ENCODE measurements at places on chromosomes 7 and 10.

GRCh38 chr7:34756691-34757090, 98.7 kb downstream of the NPSR1 start:
- DNase-seq: peak; percentile 66

GRCh38 chr7:154628556-154628955, 374.4 kb downstream of the PAXIP1 start:
- DNase-seq: no peak

GRCh38 chr7:154353355-154353767, 301.2 kb downstream of the DPP6 start:
- DNase-seq: no peak

- no peak for DNase-seq
These were observed 580 bp downstream of the MRPS16 start for GRCh38 chr10:73251683-73252444.

DNA sequence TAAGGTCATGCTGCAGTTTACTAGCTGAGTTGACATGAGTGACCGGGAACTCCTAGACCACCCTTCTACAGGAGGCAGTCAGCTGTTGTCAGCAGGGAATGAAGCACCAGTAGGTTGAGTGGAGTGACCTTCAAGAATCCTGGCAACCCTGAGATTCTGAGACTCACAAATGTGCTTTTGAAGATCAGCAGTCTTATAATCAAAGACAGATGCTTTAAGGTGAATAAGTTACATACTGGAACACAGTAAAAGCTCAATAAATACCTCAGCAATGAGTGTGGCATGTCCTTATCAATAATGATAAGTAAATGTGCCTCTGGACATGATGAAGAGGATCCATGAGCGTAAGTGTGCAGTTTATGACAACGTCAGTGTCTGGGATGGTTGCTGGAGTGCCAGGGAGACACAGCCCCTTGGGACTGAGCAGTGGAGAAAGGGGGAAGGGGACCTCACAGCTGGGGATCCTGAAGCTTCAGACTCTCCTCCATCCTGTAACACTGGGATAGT, 11.9 kb upstream of the OR6V1 start:
- no peak for DNase-seq

GRCh38 chr10:127907411-127908105, 655 bp downstream of the PTPRE start:
- DNase-seq: no peak

DNA sequence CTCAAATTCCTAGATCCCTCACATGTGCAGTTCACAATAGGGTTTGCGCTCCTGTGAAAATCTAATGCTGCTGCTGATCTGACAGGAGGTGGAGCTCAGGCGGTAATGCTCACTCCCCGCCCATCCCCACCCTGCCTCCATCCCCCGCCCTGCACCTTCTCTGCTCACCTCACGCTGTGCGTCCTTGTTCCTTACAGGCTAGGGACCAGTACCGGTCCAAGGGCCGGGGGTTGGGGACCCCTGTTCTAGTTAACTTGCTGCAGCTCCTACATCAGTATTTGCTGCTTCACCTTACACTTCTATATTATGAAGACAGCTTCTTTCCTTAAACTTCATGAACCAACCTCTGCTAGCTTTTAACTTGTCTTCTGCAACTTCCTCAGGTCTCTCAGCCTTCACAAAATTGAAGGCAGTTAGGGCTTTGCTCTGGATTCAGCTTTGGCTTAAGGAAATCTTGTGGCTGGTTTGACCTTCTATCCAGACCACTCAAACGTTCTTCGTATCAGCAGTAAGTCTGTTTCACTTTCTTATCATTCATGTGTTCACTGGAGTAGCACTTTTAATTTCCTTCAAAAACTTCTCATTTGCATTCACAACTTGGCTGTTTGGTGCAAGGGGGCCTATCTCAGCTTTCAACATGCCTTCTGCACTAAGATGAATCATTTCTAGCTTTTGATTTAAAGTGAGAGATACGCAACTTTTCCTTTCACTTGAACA, 1.7 kb upstream of the TNKS2 start:
- no peak for DNase-seq

DNA sequence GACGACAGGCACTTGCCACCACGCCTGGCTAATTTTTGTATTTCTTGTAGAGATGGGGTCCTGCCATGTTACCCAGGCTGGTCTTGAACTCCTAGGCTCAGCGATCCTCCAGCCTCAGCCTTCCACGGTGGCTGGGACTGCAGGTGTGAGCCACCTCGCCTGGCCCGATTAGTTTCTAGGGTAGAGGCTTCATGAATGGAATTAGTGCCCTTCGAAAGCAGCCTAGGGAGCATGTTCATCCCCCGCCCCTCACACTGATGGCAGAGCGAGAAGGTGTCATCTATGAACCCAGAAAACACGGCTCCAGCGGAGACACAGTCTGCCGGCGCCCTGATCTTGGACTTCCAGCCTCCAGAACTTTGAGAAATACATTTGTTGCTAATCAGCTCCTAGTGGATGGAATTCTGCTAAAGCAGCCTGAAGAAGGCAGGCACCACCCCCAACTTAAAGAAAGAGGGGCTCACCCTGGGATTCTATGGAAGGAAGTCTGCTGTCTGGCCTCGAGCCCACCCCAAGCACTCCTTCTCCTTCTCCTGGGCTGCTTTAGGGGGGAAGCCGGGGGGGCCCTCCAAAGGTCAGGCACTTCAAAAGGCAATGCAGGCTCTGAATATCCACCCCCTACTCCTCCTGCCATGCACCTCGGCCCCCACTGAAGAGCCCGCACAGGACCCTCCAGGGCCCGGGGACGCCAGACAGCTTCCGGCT, 10.1 kb downstream of the PDGFA start:
- DNase-seq: no peak

DNA sequence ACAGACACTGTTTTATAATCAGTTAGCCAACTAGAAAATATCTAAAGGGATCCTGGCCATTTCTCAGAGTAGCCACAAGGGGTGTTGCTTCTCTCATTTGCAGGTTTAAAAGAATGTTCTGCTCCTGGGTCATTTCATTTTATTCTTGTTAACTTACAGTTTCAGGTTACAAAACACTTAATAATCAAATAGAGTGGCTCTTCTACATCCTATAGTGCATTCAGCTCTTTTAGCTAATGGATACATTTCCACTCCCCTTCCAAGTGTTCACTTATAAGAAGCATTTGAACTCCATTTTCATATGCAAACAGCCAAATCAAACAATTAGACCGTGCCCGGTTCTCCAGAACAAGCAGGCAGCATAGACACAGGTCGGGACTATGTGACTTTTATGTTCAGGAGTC, 117.5 kb downstream of the TRIL start:
- peak; percentile 77 for DNase-seq

DNA sequence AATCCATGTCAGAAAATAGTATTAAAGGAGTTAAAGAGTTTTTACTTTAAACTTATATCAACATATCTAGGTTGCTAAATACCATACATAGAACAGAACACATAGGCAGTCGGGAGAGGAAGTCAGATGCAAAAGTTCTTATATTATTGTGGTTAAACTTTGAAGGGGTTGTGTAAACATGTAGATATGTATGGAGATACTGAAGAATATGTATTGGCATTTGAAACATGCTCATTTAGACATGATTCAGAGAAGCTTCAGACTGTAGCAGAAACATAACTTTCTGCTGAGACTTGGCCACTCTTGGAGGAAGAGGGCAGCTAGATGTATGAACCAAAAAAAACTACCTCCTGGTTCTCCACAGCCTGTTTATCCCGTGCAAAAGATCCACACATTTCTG, 103.5 kb upstream of the FERD3L start:
- no peak for DNase-seq

Data from NCI-H1092 (cell line).